T-helper 9 cell (primary cell): ENCODE measurements at places on chromosomes 5 and 9.

GRCh38 chr5:178416919-178417318 lies 173.3 kb downstream of the COL23A1 start:
- DNase-seq = no peak

- no peak for DNase-seq
These were observed 48.7 kb downstream of the PIK3R1 start for GRCh38 chr5:68264024-68264956.

DNA sequence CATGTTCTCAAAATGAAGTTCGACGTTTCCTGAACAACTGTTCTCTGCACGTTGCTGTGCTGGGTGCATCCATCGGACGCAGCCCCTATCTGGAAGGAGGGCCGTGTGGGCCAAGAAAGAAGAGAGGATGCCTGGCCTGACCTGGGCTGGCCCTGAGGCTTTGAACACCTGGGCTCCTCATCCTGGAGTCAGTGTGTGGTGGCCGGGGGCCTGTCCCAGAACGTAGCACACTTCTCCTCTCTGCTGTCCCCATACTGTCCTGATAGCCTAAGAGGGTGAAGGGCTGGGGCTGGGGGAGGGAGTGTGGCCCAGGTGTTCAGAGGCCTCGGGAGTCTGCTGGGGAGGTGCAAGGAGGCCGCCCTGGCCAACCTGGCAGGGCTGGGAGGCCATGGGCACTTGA lies 21.5 kb downstream of the COL5A1 start:
- DNase-seq = no peak

DNA sequence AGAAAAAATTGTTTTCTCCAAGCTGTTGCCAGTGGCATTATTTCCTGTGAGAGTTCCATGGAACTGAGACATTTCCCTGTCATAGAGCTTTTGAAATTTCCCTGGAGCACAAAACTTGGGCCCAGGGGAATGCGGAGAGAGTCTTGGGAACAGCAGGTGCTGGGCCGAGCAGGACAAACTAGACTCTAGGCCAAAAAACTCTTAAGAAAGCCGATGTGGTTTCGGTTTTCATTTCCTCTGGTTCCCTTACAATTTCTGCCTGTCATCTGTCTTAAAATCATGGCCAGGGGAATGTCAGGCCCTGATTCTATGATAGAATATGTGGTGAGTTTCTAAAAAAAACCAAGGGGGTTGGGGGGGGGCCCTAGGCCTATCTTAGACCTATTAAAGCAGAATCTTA lies 4.6 kb downstream of the SLC35A4 start:
- no peak for DNase-seq

- no peak for DNase-seq
These were observed 622.3 kb downstream of the SEMA5A start for GRCh38 chr5:8923526-8923925.

DNA sequence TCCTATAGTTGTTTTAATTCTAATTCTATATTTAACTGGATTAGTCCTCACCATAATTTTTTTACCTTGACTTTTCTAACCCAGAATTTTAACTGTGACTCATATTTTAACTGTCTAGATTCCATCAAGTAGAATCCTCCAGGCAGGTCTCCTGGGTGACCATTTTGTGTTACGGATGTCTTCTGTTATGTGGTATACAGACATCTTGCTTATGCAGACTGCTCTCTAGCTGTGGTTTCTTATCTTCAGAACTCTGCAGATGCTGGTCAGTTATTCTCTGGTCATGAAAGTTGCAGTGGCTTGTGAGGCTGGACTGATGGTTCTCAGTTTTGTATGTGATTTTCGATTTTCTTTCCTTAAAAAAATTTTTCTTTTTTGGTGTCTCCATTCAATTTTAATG lies 139.4 kb downstream of the ATG10 start:
- DNase-seq = no peak

DNA sequence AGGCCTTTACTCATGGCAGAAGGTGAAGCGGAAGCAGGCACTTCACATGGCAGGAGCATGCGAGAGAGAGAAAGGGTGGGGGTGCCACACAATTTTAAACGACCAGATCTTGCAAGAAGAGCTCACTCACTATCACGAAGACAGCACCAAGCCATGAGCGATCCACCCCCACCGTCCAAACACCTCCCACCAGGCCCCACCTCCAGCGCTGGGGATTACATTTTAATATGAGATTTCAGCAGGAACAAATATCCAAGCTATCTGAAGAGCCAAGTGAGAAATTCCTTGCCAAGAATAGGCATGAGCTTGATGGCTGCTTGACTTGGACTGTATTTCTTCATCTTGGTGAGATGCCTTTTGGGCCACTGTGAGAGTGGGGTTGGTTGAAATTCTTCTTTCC lies 88.0 kb downstream of the PDZD2 start:
- no peak for DNase-seq

GRCh38 chr5:125554355-125554754 lies 807.9 kb upstream of the ZNF608 start:
- DNase-seq = no peak

DNA sequence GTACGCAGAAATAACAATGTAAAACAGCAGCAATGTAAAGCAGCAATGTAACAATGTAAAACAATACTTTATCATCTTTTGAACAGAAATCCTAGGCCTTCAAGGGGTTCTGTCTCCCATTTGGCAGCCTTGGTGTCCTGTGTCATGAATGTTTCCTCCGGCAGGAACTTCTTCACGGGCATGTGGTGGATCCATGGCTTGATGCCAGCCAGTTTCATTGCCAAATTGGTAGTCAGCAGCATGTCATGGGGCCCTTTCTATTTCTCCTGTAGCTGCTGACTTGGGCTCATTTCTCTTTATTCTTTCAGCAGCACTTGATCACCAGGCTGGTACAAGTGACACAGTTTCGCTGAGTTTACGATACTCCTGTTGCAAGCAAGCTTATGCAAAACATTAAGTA lies 275.3 kb downstream of the HTR1A start:
- DNase-seq = no peak
